ENCODE measurements at places on chromosomes 3 and 15. TPM values are rescaled to one million over a fixed set of nuclear protein-coding genes. Genes with fewer than 3 reads are reported as not detected.

The TOMM70 gene
- 32.4 TPM for total RNA-seq

The ST8SIA2 gene
- total RNA-seq = not detected

The C3orf49 gene
- not detected for total RNA-seq

DNA sequence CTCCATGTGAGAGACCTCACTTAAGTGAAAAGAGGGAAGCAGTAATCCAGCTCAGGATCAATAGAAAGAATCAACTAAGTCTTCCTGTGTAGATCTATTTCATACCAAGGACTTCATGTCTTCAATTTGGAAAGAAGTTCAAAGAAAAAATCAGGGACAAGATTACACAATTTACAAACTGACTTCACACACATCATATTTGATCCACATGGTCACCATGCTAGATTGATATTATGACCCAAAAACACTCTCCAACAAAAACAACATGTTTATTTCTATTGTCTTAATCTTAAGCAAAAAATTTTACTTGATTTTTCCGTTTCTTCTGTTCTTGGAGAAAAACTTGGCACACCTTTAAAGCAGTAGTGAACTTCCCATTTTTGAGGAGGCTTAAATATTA lies 76.3 kb downstream of the THBS1 start:
- H3K27me3 ChIP-seq = no peaks in the 10 kb centered on the region
- no peak overlapping the region for H3K27ac ChIP-seq
- no peaks in the 10 kb centered on the region for H3K36me3 ChIP-seq
- H3K4me1 ChIP-seq = no peaks in the 10 kb centered on the region
- no peak for DNase-seq

DNA sequence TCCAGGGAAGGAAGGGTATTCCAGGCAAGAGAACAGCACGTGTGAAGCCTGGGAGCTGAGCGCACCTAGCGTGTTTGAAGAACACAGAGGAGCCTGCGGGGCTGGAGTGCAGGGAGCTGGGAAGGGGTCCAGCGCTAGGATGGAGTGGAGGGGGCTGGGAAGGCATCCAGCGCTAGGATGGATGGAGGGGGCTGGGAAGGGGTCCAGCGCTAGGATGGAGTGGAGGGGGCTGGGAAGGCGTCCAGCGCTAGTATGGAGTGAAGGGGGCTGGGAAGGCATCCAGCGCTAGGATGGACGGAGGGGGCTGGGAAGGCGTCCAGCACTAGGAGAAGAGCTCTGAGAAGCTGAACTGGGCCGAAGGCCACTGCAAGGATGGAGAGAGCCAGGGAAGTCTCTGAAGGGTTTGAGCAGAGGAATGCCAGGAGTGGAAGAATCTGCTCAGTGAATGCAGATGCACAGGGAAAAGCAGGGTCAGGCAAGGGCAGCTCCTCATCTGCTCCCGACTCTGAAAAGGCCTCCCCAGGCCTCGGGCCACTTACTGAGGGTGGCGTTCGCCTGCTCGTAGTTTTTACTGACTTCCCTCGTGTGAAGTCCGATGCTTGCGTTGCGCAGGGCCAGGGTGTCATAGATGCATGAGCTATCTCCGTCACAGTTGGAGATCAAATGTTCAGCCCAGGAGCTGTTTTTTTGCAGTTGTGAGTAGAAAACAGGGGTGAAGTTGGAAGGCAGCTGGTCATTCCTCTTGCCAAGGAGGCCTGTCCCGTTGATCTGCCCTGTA lies 39.8 kb downstream of the MUC20 start:
- peaks cover 17% of the 10 kb centered on the region for H3K4me1 ChIP-seq
- H3K36me3 ChIP-seq = no peaks in the 10 kb centered on the region
- DNase-seq = peak; percentile 79
- no peaks in the 10 kb centered on the region for H3K27me3 ChIP-seq
- no peak overlapping the region for H3K4me3 ChIP-seq
- no peak overlapping the region for H3K27ac ChIP-seq

GRCh38 chr15:49145651-49146609 lies 9.5 kb downstream of the COPS2 start:
- no peak overlapping the region for H3K4me3 ChIP-seq
- no peak overlapping the region for H3K27ac ChIP-seq
- H3K4me1 ChIP-seq = peaks cover 39% of the 10 kb centered on the region
- no peaks in the 10 kb centered on the region for H3K27me3 ChIP-seq
- peak; percentile 37 for DNase-seq
- H3K36me3 ChIP-seq = peaks cover 29% of the 10 kb centered on the region

GRCh38 chr3:139218046-139218445 lies 125.8 kb upstream of the MRPS22 start:
- H3K4me3 ChIP-seq = no peak overlapping the region
- no peak for DNase-seq
- H3K27ac ChIP-seq = no peak overlapping the region
- no peaks in the 10 kb centered on the region for H3K4me1 ChIP-seq
- no peaks in the 10 kb centered on the region for H3K36me3 ChIP-seq

DNA sequence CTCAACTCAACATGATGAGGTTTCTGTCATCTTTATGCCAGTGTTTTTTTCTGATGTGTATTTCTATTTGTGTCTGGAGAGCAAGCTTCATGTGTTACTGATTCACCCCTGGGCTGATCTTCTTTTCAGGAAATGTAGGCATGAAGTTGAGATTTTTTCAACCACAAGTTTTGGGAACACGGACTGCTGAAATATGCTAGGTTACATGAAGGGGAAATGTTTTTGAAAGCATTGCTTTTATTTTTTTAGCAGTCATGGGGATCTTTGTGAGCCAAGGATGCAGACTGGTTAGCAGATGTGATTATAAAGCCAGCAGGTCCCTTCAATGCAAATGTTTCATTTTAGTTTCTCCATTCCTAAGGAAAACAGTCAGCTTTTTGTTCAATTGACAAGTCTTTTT lies 219.3 kb upstream of the COL8A1 start:
- H3K27me3 ChIP-seq = no peaks in the 10 kb centered on the region
- DNase-seq = no peak
- no peaks in the 10 kb centered on the region for H3K36me3 ChIP-seq
- no peaks in the 10 kb centered on the region for H3K4me1 ChIP-seq
- H3K4me3 ChIP-seq = no peak overlapping the region

DNA sequence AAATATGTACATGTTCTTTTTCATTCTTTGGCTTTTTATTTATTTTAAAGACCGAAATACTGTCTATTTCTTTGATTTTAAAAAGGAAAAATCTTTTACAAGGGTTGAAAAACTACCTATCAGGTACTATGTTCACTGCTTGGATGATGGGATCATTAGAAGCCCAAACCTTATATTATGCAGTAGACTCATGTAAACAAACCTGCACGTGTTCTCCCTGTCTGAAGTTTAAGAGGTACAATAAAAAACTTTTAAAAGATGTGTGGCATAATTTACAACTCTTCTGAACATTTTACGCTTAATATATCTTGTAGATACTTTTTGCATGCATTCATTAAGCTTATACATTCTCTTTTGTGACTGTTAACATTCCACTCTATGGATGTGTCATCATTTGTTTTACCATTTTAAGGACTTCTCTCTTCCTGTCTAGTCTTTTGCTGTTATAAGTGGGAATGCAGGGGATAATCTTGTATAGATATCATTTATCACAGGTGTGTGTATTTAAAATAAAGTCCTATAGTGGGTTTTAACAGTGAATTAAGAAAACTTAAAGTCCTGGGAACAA lies 6.2 kb downstream of the MGA start:
- H3K4me3 ChIP-seq = no peak overlapping the region
- H3K4me1 ChIP-seq = peaks cover 22% of the 10 kb centered on the region
- no peaks in the 10 kb centered on the region for H3K36me3 ChIP-seq

- no peak overlapping the region for H3K27ac ChIP-seq
- H3K4me3 ChIP-seq = no peak overlapping the region
- no peak for DNase-seq
- H3K4me1 ChIP-seq = no peaks in the 10 kb centered on the region
Observed at GRCh38 chr3:167350245-167350862, 29.7 kb downstream of the ZBBX start.

- H3K36me3 ChIP-seq = no peaks in the 10 kb centered on the region
- H3K27ac ChIP-seq = no peak overlapping the region
- H3K27me3 ChIP-seq = no peaks in the 10 kb centered on the region
- H3K4me1 ChIP-seq = no peaks in the 10 kb centered on the region
Observed at GRCh38 chr3:18946524-18946923, 201.8 kb upstream of the KCNH8 start.

- no peak overlapping the region for H3K27ac ChIP-seq
- peak; percentile 29 for DNase-seq
- H3K27me3 ChIP-seq = no peaks in the 10 kb centered on the region
- no peaks in the 10 kb centered on the region for H3K36me3 ChIP-seq
- no peak overlapping the region for H3K4me3 ChIP-seq
- H3K4me1 ChIP-seq = no peaks in the 10 kb centered on the region
Observed at GRCh38 chr15:23857028-23857641, 170.0 kb upstream of the NDN start.

GRCh38 chr15:82138306-82138705 lies 92.5 kb upstream of the MEX3B start:
- no peak for DNase-seq
- no peak overlapping the region for H3K4me3 ChIP-seq
- peaks cover 4% of the 10 kb centered on the region for H3K4me1 ChIP-seq
- H3K36me3 ChIP-seq = peaks cover 11% of the 10 kb centered on the region

- no peaks in the 10 kb centered on the region for H3K36me3 ChIP-seq
- no peak overlapping the region for H3K4me3 ChIP-seq
- no peaks in the 10 kb centered on the region for H3K4me1 ChIP-seq
- no peak for DNase-seq
Observed at GRCh38 chr3:70824773-70825172, 512.3 kb upstream of the MDFIC2 start.

- no peak overlapping the region for H3K27ac ChIP-seq
- no peaks in the 10 kb centered on the region for H3K27me3 ChIP-seq
- no peak overlapping the region for H3K4me3 ChIP-seq
- H3K4me1 ChIP-seq = no peaks in the 10 kb centered on the region
Observed at GRCh38 chr3:59101231-59101736, 51.5 kb upstream of the CFAP20DC start.

- H3K27ac ChIP-seq = no peak overlapping the region
- no peaks in the 10 kb centered on the region for H3K4me1 ChIP-seq
- H3K36me3 ChIP-seq = peaks cover 6% of the 10 kb centered on the region
- H3K4me3 ChIP-seq = no peak overlapping the region
Observed at GRCh38 chr3:125443923-125444322, 68.8 kb upstream of the ZNF148 start.

GRCh38 chr3:193885832-193886231 lies 250.1 kb upstream of the HES1 start:
- H3K27me3 ChIP-seq = no peaks in the 10 kb centered on the region
- H3K4me1 ChIP-seq = no peaks in the 10 kb centered on the region
- DNase-seq = peak; percentile 73
- H3K27ac ChIP-seq = no peak overlapping the region
- no peak overlapping the region for H3K4me3 ChIP-seq

- peaks cover 15% of the 10 kb centered on the region for H3K4me1 ChIP-seq
- H3K27me3 ChIP-seq = no peaks in the 10 kb centered on the region
- H3K27ac ChIP-seq = no peak within 1 kb of the TSS
- DNase-seq = peak; percentile 87
- peak within 1 kb of the TSS; percentile 50 for H3K4me3 ChIP-seq
Observed at GRCh38 chr15:89654847-89655805, at the start of gene KIF7. KIF7 (minus strand) TSS chr15:89655467; CDS start chr15:89652930, 2,537 bp downstream.

DNA sequence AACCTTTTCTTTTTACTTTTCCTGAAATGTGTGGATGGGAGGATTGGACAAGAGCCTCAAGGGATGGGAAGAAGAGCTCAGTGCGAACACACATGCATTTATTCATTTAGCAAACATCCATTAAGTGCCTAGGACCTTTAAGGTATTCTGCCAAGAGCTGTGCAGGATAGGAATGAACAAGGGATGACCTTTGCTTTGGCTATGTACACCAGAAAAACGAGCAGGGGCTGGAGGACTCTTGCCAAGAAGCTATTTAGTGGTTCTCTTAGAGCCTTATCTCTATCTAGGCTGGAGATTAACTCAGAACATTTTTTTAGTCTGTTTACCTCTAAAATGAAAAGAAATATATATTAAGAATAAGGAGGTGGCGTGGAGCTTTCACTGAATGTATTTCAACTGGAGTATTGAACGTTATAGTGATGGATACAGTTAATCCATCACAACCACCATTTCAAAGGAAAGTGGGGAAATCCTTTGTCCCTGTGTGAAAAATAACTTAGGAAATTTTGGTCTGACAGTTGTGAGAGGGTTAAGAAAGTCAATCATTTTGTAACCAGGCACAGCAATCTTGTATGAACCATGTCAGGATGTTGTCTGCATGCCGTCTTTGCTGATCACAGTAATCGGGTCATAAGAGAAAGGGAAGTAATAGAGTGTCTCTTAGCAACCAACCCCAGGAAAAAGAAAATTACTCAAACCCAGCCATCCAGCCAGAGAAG lies 279.0 kb downstream of the LPP start:
- H3K36me3 ChIP-seq = no peaks in the 10 kb centered on the region
- no peak for DNase-seq
- peak overlapping the region; percentile 31 for H3K27ac ChIP-seq
- no peaks in the 10 kb centered on the region for H3K27me3 ChIP-seq
- H3K4me1 ChIP-seq = peaks cover 13% of the 10 kb centered on the region
